Tongue (tissue), 3 donors: ENCODE measurements at places on chromosomes 4 and X. TPM values are rescaled to one million over a fixed set of nuclear protein-coding genes. Genes with fewer than 3 reads are reported as not detected.

DNA sequence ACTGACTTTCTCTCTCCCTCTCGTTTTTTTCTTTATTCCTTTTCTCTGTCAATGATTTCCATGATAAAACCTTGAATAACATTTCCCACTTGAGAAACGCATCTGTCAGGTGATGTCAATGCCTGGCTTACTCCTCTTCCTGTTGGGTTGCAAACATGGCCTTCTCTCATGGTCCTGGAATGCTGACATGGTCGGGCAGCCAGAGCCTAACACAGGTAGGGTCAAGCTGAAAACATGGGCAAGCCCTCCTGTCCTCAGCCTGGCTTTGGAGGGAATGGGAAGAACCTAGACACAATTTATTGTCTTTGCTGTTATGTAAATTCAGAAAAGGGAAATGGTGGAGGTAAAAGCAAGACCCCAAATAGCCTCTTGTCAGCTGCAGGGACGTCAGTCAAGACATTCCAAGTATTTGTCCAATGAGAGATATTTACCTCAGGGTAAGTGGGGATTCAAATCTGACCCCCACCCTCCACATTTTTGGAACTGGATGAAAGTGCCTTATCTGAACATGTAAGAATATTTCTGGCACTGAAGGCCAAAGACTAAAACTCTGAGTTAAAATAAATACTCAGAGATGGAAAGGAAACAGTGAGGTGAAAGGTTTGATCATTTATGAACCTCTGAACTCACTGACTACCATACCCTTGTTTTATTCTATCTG, 473.8 kb downstream of the SPRY1 start:
- no peak for DNase-seq

GRCh38 chr4:86891762-86892635, at the start of gene C4orf36:
Gene C4orf36, minus strand, starts transcription at chr4:86892422. Its CDS starts 902 bp downstream, at chr4:86891520.
- DNase-seq, result peak; percentile 78

GRCh38 chr4:139763672-139764071, 98.1 kb downstream of the MGST2 start:
- peak; percentile 80 for DNase-seq

DNA sequence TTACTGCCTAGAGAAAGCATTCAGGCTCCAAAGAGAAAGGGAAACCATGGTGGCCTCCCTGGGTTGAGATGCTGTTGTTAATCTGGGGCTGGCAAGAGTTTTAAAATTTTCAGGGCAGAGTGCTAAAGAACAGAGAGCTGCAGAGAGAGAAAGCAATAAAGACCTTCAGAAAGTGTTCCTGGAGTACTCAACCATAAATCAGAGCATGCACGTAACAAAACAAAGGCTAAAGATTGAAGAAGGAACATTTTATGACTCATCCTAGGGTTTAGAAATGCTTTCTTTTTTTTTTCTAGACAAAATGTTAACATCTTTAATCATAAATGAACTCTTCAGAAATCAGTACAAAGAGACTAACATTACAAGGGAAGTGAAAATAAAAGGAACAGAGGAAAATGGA, 562.3 kb upstream of the NDST4 start:
- no peak for DNase-seq

DNA sequence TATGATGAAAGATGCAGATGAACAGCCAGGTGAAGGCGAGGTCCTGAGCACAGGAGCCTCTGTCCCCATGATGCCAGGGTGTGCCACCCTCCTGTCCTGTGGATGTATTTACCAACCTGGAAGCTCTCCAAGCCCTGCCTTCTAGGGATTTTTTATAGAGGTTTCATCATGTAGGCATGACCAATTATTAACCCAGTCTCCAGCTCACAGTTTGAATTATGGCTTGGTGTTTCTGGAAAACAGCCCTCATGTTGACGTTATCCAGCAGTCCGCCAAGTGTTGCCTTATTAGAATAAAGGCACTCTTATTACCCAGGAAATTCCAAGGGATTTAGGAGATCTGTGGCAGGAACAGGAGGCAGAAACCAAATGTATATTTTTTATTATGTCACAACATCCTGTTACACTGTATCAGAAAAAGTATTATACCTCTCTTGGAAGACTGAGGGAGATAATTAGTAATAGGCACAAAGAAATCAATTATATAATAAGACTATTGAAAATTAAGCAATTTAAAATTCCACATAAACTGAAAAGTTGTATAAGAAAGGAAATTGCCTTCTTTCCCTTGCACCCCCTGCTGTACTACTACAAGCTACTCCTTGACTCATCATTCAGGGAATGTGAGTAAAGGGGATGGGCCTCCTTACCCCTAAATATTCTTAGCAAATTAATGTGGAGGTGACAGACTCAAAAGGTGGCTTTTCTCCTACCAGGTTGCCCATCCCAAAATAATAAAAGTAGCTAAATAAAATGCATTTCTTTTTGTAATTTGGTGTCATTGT, 129.6 kb downstream of the ZNF330 start:
- DNase-seq, result peak; percentile 91

DNA sequence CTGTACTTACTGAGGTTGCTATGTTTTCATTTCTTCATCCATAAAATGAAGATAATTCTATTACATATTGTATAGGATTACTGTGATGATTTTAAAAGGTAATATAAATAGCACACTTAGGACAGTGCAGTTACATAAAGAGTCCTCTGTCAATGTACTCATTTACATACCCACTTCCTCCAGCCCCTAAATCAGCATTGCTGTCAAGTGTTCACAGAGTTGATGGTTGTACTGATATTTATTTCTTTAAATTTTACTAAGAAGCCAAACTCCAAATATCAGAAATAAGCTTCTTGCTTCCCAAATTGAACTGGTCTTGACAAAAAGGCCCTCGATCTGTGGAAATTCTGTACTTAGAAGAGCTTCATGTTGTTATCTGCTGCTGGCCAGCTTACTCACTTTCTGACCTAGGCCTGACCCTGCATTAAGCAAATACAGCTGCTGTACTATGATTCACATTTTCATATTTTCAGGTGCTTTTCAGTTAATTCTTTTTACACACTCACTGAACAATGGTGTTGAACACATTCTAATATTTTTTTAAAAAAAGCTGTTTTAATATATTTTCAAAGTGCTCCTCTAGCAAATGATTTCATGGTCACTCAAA, 259.6 kb downstream of the UNC5C start:
- no peak for DNase-seq

GRCh38 chrX:124274438-124275181, 57.9 kb upstream of the TEX13D start:
- peak; percentile 70 for DNase-seq

- DNase-seq, result no peak
Measured at GRCh38 chr4:110414561-110414920, 61.4 kb upstream of the ENPEP start.

- DNase-seq, result peak; percentile 86
Measured at GRCh38 chrX:51496501-51497291, at the start of gene NUDT11. Gene NUDT11, minus strand, starts transcription at chrX:51496592. Its CDS starts 148 bp downstream, at chrX:51496444.

GRCh38 chr4:40321574-40322275, 13.4 kb upstream of the CHRNA9 start:
- DNase-seq, result peak; percentile 54

GRCh38 chr4:130703211-130703935, 1607.4 kb downstream of the C4orf33 start:
- DNase-seq, result no peak

DNA sequence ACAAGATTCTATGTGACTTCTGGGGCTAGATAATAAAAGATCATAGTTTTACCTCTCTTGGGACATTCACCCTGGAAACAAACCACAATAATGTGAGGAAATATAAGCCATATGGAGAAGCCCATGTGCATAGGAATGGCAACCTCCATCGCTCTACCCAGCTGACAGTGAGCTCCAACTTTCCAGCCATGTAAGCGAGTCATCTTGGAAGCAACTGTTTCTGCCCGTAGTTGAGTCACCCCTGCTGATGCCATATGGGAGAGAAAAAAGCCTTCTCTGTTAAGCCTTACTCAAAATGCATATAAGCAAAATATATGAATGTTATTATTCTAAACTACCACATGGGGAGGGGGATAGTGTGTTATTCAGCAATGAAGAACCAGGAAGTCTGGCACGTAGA, 31.4 kb upstream of the RELL1 start:
- no peak for DNase-seq

- no peak for DNase-seq
Measured at GRCh38 chr4:143184217-143184502, 557 bp upstream of the USP38 start.

DNA sequence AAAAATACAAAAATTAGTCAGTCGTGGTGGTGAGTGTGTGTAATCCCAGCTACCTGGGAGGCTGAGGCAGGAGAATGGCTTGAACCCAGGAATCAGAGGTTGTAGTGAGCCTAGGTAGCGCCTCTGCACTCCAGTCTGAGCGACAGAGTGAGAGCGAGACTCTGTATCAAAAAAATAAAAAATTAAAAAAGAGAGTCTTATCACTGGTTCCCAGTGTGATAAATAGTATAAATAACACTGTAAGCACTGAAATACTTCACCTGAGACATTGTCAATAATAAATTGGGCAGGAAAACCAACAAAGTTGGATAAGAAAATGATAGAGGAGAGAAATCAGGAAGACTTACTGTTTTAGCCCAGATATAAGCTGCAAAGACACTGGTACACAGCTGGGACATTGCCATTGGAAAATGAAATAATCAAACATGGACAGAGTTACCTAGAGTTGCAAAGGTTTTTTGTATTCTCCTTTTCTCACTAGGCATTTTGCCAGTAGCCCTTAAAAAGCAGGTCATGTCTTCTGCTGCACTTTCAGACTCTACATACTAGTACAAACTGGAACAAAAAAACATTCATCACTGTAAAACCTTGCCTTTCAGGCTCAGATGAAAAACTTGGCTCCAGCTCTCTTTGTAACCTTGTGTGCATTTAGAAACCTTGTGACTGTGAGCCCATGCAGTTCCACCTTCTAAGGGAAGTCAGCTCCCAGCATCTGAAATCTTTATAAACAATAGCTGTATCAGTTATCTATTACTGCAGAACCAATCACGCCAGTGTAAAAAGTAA, 55.0 kb upstream of the PPP1R2C start:
- DNase-seq, result no peak

Gene FMR1NB
- total RNA-seq, result not detected

Gene PDK3
- 22.2 TPM for total RNA-seq

Gene CTAG2
- total RNA-seq, result not detected

Gene GPM6B
- total RNA-seq, result 38.9 TPM

Gene S100P
- 1.7 TPM for total RNA-seq

Gene NPY2R
- total RNA-seq, result 0.41 TPM
